ENCODE measurements at places on chromosomes 5 and 9.

- DNase-seq: no peak
Measured at GRCh38 chr9:69677931-69678330, 5.8 kb upstream of the APBA1 start.

DNA sequence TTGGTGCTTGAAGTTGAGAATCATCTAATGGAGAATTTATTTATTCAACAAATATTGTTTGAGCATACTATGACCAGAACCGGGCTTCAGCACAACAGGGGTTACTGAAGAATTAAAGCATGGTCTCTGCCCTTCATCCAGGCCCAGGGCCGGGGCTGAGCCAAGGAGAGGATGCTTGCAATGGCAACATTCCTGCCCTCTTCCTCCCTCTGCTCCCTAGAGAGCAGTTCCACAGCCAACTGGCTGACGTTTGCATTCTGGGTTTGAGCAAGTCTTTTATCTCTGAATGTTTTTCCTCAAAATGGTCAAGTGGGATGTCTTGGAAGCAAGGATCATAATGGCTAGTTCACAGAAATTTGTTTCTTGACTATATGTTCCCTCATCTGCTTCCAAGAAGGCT lies 80.7 kb downstream of the GLDC start:
- DNase-seq: peak; percentile 81

GRCh38 chr5:11791792-11792191 lies 112.5 kb downstream of the CTNND2 start:
- DNase-seq: no peak

DNA sequence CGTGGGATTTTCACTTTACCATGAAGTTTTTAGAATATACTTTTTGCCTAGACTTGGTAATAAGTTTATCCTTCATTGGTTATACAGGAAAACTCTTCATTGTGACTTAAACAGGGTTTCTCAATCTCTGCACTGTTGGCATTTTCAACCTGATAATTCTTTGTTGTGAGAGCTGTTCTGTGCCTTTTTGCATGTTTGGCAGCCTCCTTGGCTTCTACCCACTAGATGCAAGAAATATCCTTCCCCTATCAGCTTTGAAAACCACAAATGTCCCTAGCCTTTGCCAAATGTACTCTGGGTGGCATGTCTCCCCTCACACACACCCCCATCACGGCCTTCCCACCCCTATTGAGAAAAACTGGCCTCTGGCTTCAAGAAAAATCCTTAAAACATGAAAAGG lies 180.9 kb downstream of the ESM1 start:
- DNase-seq: no peak

DNA sequence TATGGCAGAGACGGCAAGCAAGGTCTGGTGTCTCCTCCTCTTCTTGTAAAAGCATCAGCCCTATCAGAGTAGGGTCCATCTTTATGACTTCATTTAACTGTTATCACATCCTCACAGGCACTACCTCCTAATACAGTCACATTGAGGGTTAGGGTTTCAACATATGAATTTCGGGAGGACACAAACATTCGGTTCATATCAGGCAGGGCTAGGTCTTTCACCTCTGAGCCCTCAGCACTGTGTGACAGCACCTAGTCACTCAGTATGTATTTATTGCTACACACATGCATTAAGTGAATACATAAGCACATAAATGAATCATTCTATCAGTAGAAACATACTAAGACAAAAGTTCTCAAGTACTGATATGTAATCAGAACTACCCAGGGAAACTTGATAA lies 9.4 kb upstream of the BTF3 start:
- no peak for DNase-seq

GRCh38 chr5:68440651-68441050 lies 225.1 kb downstream of the PIK3R1 start:
- DNase-seq: peak; percentile 21

GRCh38 chr5:126506079-126506478 lies 82.9 kb downstream of the GRAMD2B start:
- DNase-seq: no peak

- no peak for DNase-seq
Measured at GRCh38 chr5:73812457-73812856, 186.5 kb downstream of the ARHGEF28 start.

DNA sequence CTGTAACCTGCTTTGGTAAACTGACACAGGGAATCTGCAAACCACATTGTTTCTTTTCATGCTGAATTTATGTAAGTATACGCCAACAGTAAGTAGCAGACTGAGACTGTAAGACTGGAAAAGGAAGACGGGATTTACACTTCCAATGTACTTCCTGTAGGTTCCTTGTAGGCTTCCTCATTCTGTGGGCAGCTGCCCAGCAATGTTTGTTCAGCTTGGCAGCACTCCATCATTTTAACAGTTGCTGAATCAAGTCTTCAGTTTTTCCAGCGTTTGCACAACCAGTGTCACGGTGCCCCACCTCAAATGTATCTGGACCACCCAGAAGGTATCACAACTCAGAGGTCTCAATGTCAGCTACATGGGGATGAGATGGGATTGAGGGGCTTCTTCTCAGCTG lies 232.6 kb downstream of the PRDM9 start:
- no peak for DNase-seq

DNA sequence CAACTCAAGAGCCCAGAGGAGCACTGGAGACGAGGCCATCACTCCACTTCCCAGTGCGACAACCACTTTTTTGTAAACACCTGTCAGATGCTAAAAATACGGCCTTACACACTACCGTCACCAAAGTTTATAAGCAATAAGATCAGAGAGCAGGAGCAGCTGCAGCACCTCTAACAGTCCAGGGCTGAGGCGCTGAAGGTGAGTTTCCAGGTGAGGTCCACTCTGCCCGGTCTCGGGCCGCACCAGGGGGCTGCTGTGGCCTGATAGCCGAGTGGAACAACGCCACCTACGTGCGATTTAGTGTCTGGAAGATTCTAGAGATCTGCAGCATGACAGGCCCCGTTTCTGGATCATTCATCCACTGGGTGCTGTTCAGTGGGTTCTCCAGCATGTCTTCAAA lies 25.8 kb upstream of the CAMSAP1 start:
- no peak for DNase-seq
